ENCODE measurements at places on chromosomes 11 and 22. TPM values are rescaled to one million over a fixed set of nuclear protein-coding genes. Genes with fewer than 3 reads are reported as not detected.
A peak's percentile ranks its signal among the peaks of the same experiment; 100 is the strongest.

DNA sequence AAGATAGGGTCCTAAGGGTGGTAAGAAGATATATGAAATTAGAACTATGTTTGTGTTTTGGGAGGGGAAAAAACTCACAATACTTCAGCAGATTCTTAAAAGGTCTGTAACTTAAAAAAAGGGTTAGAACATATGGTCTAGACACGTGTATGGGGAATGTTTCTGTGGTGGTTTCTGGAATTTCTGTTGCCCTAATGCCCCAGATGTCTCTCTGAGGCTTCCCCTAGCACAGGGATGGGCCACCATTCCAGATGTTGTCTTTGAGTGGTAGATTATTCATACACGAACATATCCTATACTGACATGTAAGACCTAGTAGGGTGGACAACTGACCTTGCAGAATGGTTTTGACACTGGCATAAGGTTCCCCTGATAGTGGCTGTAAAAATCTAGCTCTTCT is 26.2 kb downstream of the EHF start:
- DNase-seq, result no peak

GRCh38 chr11:13364388-13364787 is 86.8 kb downstream of the BMAL1 start:
- peak; percentile 64 for DNase-seq

DNA sequence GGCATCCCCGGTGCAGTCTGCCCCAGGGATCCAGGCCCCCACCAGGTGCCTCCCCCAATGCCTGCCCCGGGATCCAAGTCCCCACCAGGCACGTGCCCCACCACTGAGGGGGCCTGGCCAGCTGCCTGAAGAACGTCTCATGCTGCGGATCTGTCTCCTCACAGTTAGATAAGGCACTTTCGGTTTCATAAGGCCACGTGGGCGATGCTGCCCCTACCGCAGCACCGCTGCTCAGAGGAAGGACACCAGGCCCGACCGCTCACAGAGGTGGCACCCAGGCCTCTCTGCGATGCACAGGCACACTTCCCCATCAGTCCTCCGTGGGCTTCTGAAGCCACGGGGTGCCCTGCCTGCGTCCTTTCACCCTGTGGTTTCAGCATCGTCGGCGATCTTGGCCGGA is 68.1 kb upstream of the BID start:
- DNase-seq, result no peak

DNA sequence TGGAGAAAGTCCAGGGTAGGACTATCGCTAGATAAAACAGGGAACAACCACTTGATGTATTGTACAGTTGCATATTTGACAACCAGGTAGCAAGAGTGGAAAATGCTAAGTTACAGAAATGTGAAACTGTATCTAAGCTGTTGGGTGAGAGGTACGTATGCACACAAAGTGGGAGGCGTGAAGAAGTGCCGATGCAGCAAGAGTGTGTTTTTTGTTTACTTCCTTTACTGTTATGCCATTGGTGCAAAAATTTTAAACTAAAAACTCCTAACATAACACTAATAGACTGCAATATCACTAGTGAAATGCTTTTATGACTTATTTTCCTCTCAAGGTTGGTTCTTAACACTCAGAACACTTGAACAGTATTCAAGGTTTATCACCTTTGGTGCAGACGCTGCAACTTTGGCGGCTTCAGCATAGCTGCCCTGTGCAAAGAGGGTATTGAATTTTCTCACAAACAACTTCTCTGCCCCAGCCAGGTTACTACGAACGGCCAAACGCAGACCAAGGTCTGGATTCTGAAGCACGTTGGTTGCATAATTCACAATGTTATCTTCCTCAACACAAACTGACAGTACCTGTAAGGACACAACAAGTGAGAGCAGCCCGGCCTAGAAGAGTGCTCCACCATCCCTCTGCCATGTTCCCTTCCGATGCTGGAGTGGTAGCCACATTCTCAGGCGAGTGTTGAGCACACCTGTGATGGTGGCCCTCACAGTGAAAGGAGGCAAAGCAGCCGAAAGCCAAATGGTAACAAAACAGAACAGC is 55.8 kb upstream of the SLC25A1 start:
- no peak for DNase-seq

DNA sequence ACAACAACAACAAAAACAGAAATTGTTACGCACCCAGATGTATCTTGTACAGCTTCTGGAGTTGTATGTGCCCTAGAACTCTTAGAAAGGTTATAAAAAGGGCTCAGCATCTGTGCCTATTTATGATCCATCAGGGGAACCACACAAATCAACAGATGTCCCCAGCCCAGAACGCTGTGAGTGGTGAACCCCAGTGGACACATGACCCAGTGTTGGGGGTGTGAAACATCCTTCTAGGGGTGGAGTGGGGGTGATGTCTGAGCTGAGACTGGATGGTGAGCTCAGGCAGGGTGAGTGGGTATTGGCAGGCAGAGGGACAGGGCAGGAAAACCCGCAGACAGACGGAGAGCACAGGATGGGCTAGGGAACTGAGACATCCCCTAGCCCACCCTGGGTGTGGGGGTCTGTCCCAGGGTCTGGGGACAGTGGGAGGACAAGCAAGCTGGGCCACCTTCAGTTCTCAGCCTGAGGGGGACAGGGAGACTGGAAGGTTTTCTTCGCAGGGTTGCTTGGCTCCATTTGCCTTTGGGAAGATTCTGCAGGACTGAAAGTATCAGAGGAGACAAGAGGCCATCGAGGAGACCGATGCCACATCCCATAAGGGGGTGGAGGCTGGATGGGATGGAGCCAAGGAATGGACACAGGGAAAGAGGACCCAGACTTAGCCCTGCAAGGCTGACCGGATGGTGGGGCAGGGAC is 5.8 kb upstream of the EMID1 start:
- no peak for DNase-seq

DNA sequence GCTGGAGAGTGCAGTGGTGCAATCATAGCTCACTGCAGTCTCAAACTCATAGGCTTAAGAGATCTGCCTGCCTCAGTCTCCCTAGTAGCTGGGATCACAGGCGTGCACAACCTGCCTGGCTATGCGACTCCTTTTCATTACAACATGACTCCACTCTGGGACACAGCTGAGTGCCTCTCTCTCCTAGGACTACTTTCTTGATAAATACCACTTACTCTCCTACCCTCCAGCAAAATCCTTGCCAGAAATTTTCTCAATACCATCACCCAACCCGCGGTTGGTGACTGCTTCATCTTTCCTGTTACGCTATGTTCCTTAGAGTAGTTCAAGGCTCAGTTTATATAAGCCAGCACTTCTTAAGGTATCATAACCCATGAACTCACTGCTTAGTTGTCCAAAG is 26.9 kb downstream of the ARFGAP3 start:
- no peak for DNase-seq

- peak; percentile 37 for DNase-seq
Observed at GRCh38 chr11:114059278-114059983, at the start of gene ZBTB16. Gene ZBTB16, plus strand, starts transcription at chr11:114059711. Its CDS starts 3,590 bp downstream, at chr11:114063301.

DNA sequence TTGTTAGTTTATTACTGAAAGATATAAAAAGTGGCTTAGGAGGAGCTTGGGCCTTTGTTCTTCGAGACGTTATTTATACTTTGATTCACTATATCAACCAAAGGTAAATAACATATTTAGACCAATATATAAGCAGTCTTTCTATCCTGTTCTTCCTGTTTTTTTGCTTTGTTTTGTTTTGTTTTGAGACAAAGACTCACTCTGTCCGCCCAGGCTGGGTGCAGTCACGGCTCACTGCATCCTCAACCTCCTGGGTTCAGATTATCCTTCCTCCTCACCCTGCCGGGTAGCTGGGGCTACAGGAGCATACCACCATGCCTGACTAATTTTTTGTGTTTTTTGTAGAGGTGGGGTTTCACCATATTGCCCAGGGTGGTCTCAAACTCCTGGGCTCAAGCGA is 66.8 kb downstream of the ATM start:
- DNase-seq, result no peak

GRCh38 chr22:32991353-32992101 is 66.7 kb downstream of the SYN3 start:
- DNase-seq, result peak; percentile 53

GRCh38 chr11:13207665-13208594 is 69.7 kb upstream of the BMAL1 start:
- DNase-seq, result peak; percentile 93

DNA sequence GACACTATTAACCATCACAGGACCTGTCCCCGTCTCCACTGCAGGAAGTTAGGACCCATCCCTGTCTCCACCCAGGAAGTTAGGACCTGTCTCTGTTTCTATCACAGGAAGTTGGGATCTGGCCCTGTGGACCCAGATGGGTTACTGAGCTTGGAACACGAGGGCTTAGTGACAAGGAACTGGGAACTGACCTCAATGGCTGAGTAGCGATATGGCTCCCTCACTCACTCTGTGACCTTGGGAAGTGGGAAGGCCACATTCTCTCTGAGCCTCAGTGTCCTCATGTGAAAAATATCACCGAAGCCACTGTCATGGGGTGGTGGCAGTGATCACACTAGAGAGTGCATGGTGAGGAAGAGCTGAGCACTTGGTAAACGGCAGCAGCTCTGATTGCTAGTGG is 59.4 kb downstream of the FBLN1 start:
- DNase-seq, result no peak

DNA sequence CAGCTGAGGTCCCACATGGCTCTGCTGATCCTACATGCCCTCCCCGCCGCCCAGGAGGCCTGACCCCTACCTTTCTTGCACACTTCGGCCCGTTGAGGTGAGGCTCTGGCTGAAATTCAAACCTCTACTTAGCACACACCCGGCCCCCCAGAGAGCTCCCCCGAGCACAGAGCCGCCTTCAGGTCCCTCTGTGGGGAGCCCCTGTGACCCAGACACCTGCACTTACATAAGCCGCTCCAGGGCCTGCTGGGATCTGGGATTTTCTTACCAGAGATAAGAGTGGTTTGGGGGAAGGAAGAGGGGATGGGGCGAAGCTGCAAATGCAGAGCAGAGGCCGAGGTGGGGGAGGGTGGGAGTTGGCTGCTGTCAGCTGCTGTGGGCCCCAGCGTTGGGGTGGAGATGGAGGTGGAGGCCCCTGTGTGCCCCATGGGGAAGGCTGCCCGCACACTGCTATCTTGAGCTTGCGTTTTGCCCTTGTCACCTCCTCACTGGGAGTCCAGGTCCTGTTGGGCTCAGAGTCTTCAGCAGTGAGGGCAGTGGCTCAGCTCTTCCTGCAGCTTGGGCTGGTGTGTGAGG is 30.6 kb downstream of the CAPN1 start:
- no peak for DNase-seq

DNA sequence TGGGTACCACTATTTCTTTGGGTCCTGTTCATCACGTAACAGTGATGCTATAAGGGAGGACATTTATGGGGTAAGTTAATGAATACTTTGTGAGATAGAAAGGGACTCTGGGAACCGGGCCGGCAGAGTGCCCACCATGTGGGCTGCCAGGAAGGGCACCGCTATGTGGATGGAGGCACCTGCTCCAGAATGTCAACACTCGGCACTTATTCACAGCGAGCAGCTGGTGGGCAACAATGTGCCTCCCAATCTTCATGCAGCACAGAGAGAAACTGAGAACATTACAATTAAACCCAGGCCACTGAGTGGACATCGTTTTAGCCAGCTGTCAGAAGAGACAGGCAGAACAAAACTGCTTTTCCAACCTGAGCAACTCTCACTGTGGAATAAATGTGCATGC is 15.8 kb upstream of the ELFN2 start:
- no peak for DNase-seq

DNA sequence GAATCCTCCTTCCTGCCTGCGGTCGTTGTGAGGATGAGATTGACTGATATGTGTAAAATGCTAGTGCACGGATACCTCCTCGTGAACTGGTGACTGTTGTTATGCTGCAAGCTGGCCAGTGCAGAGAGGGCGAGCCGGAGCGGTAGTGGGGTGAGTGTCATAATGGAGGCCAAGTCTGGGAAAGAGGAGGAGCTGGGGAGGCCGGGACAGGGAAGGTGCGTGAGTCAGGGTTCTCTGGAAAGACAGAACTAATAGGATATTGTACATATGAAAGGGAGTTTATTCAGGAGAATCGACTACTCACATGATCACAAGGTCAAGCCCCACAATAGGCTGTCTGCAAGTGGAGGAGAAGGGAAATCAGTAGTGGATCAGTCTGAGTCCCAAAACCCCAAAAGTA is 56.8 kb upstream of the FADD start:
- peak; percentile 44 for DNase-seq

DNA sequence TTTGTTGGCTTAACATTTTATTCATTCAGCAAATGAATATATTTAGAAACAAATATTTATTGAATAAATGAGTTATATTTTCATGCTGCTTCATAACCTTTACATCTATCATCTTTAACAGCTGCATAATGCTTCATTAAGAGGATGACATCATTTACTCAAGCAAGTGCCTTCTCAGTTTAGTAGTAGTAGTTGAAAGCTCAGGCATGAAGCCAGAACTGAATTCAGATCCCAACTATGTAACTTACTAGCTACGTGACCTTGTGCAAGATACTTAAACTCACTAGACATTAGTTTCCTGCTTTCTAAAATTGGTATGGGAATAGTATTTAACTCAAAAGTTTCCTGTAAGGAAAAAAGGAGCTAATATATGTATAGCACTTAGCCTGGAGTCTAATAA is 90.3 kb downstream of the TMPRSS5 start:
- DNase-seq, result peak; percentile 73

- DNase-seq, result peak; percentile 44
Observed at GRCh38 chr11:69567951-69568808, 72.8 kb upstream of the CCND1 start.

DNA sequence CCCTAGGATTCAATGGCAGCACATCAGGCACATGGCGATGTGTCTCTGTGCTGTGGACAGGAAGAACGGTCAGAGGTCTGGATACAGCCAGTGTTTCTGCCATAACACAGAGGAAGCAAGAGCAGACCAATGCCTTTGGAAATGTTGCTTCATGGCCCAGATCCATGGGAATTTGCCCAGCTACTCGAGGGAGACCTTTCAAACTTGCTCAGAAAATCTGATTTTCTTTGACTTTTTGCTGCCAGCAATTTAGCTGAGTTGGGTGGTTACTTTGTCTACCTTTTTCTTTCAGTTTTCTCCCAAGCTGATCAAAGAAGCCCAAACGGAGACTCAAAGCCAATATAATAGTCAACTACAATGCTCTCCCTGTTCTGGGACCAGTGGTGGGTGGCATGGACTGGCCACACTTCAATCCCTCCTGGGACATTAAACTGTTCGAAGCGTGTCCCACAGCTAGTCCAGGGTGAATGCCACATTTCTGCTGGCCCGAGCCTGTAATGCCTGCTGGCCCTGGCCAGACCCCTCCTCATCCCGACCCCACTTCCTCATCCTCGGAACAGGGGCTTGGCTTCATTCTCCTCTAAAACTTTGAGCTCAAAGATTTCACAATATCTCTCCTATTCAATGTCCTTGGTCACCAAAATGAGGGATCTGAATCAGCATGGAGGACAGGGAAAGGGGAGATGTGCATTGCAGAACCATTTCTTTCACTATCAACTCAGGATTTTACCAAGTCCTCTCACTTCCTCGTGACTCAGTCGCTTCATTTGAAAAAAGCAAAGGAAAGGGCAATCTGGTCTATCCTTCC is 93.3 kb downstream of the ABTB2 start:
- no peak for DNase-seq

The SLC25A45 gene
- 3.6 TPM for total RNA-seq

The PTPN5 gene
- not detected for total RNA-seq

The XKR3 gene
- not detected for total RNA-seq

The ELFN2 gene
- total RNA-seq, result 0.89 TPM
